ENCODE measurements at places on chromosomes 7 and 10.
A peak's percentile ranks its signal among the peaks of the same experiment; 100 is the strongest.

- DNase-seq: no peak
Observed at GRCh38 chr7:130092598-130092997, 22.3 kb downstream of the KLHDC10 start.

DNA sequence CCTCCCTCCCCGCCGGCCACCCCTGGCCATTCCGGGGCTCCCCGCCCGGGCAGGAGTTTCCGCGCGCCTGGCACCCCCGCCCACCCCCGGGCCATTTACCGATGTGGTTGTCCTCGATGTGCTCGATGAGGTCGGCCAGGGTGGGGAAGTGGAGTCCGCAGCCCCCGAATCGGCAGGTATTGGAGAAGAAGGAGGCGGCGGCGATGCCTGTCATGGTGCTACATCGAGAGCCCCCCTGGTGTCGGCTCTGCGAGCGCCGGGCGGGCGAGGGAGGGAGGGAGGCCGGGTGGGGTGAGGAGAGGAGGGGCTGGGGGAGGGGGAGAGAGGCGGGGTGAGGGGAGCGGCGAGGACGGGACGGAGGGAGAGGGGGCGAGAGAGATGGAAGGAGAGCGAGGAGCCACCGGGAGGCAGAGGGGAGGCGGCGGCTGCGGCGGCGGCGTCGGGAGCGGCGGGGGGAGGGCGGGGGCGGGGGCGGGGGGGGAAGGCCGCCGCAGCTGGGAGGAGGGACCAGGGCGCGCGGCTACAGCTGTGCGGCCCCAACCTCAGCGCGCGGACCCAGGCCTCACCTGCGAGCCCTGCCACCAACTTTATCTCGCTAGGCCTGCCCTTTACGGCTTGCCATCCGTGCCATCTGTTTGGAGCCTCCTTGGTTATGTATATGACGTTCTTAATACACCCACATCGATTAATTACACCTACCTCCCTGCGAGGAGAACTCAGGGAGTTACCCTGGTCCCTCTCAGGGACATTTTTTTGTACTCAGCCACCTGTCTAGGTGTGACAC, at the start of gene JAZF1:
Gene JAZF1 (minus strand): TSS at position 432 of the 784 bp plus-strand sequence.
- peak; percentile 59 for DNase-seq

- DNase-seq: no peak
Observed at GRCh38 chr10:48442090-48442808, 135.8 kb downstream of the MAPK8 start.

- no peak for DNase-seq
Observed at GRCh38 chr7:134899729-134900128, 86.6 kb upstream of the AGBL3 start.

DNA sequence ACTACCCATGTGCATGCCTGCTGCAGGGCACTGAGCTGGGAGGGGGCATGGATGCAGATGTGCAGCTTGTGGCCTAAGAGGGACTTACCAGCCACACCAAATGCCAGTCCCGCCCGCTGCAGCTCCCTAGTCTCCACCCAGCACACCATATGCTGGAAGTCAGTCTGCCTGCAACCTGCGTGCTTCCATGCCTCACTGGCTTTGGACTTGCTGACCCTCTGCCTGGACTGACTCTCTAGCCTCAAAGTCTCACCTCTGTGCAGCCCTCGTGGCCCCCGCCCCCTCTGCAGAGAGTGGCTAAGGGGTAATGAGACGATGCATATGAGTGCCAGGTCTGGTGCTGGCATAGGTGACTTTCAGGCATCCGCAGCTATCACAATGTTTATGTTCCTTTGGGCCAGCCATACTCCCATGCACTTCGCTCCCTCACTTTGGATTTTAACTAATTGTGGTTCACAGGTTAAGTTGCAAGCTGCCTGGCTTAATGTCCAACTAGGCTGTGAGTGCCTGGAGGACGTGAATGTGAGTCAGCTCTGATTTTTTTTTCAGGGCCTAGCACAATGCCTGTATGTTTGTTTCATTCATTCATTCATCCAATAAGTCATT, 21.7 kb downstream of the TRIM8 start:
- no peak for DNase-seq

GRCh38 chr7:133376514-133376913, 123.6 kb downstream of the EXOC4 start:
- no peak for DNase-seq

DNA sequence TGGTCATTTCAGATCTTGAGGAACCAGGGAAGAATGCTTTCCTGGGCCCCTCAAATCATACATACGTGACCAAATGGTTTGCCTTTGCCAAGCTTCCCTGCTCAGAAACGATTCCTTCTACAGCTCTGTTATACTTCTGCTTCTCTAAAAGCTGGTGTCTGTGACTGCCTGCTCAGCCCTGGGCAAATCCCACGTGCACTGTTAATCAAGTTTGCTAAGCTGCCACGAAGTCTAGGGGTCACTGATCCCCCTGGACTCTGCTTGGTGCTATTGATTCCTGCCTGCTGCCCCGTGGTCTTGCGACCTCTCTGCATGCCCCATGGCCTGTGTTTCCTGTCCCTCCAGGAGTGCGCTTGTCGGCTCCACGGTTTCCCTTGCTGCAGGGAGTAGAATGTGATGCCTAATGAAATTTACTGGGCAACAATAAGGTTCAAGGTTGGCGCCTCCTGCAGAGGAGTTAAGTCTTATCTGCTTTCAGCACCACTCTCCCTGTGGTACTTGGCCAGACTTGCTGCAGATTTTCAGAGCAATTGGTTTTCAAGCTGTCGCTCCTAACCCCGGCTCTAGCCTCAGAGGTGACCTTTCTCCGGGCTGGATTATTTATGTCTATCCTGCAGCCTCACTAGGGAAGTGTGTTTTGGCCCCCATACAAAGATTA, 201.6 kb upstream of the FZD8 start:
- no peak for DNase-seq

GRCh38 chr7:89934101-89934500, 220.2 kb upstream of the STEAP1 start:
- DNase-seq: no peak

GRCh38 chr10:125156739-125157480, 3.5 kb downstream of the CTBP2 start:
- DNase-seq: no peak

GRCh38 chr10:130037169-130037661, 73.1 kb upstream of the EBF3 start:
- no peak for DNase-seq

DNA sequence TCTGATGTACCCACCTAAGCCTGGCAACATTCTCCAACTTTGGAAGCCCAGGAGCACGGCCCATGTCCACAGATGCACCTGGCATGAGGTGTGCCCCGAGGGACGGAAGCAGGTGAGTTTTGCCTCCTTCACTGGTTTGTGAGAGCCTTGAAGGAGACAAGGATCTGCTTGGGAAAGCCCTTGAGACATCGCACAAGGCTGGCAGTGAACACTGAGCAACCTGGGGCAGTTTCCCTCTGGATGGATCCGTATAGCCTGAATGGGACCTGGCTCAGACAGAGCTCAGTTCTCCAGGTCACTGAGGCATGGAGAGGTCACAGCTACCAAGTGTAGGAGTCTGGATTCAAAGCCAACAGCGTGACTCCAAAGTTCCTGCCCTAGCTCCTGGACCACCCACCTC, 8.8 kb upstream of the NUPR2 start:
- no peak for DNase-seq

DNA sequence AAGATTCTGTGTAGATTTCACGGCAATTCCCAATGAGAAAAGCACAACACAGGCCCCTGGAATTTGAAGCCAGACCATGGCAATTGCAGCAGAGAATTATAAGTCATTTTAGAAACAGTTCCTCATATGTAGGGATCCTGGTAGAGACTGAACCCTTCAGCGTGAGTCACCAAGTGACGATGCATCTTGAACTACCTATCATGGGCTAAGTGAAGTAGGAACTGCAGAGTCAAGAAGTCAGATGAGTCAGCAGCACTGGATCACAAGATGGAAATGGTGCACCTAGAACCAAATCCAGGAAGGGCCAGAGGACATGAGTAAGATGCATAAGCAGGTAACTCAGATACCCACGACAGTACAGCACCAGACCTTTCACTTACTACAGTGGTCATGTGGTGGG, 140.0 kb upstream of the TPK1 start:
- no peak for DNase-seq

DNA sequence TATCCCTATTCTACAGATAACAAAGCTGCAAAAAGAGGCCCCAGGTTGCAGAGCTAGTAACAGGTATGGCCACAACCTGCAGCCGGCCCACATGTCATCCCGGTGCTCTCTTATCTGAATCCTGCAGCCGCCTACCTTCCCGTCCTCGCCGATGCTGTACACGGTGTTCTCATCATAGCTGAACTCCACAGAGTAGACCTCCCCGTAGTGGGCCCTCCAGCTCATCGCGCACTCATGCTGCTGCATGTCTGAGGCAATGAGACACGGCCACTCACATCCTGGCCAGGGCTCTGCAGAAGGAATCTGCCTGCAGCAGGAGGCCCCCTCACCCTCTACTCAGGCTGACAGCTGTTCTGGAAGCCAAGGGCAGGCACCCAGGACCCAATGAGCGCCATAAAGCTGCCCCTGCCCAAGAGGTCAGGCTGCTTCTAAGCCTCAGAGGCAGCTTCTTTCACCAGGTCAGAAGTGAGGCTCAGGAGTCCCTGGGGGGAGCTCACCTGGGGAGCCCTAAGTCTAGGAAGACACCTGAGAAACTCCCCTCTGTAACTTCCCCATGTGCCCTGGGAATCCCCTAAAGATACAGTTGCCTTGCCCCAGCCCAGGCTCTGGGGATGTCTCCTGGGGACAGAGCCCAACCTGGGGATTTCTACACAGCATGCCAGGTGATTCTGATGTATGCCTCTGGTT, 17.9 kb upstream of the CYREN start:
- DNase-seq: no peak

DNA sequence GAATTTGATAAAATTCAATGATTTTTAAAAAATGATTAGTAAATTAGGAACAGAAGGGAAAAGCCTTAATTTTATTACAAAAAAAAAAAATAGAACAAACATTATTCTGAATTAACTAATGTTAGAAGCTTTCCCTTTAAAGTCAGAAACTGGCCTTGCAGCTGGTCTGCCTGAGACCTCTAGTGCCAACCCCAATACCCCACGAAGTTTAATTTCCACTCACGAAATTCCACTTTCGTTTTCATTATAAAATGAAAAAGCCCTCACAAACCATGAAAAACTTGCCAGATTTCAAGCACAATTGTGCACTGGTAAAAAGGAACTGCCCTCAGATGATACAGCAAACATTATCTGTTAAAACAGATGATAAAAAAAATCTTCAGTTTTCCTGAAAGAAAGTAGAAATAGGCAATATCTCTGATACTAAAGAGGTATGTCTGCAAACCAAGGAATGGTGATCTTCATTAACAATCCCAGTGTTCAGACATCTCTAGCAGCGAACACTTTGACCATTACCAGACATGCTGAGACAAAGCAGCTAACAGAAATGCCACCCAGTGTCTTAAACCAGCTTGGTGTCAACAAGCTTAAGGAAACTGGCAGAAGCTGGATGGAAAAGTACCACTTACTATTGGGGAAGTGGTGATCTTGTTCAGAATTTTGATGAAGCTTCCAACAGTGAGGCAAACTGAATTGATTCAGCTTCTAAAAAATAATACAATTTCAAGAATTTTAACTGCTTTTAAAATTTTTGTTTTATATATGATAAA, 80.2 kb downstream of the PALS2 start:
- no peak for DNase-seq

DNA sequence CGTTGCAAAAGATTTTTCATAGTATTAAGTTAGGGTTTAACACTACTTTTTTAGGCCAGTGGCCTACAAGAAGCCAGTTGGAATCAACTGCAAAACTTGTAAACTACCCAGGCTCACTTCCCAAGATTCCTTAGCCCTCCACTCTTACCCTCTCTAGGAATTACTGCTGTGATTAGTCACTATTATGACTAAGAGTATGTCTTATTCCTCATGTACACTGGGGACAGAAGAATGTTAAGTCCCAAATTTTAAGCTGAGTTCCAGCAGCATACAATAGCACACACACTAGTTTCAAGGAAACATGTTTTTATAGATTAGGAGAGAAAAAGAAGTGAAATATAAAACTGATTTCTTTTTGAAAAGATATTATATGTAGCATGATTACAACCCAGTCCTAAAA, 42.8 kb downstream of the FBXL13 start:
- DNase-seq: no peak

DNA sequence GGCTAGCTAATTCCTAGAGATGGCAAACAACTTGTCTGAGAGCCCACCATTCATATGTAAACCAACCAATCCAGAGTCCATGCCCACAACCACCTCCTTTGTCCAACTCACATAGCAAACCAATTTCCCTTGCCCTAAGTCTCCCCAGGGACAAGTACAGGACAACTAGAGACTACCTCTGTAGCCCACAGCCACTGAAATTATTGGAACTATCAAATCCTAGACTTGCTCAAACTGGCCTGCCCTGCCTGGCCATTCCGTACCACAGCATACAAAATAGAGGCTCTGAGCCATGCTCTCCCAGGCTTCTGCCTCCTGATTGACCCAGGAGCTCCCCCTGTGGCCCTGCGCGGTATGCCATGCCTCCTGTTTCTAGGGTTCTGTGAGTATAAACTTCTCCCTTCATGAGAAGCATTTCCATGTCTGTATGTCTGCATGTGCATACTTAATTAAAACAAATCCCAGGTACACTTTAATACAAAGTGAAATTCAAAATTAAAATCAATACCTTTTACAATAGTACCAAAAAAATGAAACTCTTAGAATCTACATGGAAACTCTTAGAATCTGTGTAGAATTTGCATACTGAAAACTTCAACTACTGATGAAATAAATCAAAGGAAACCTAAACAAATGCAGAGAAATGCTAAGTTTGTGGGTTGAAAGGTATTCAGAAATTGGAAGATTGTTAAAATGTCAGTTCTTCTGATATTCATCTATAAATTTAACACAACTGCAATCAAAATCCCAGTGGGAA, 4.0 kb upstream of the HECW1 start:
- DNase-seq: peak; percentile 77

- DNase-seq: no peak
Observed at GRCh38 chr7:142689439-142690120, 59.7 kb upstream of the PRSS1 start.

Measured in stimulated activated CD4-positive, alpha-beta T cell treated with anti-CD3 and anti-CD28 coated beads, Interleukin-2, amount 100 ng/mL, for 24 hours (primary cell).